GOT3 (cell line): ENCODE measurements at places on chromosomes 5 and 9.

GRCh38 chr5:64900618-64901017 is 131.9 kb downstream of the CWC27 start:
- DNase-seq = no peak

DNA sequence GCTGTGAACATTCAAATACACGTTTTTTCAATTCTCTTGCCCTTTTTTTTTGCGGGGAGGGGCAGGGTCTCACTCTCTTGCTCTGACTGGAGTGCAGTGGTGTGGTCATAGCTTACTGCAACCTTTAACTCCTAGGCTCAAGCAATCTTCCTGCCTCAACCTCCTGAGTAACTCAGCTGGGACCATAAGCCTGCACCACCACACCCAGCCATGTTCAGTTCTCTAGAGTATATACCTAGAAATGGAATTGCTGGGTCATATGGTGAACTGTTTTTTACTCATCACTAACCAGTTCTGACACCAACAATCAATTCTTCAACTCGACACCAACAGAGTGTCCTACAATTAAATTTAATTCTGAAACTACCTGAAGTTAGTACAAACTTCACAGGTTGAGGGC is 85.5 kb upstream of the ZNF169 start:
- no peak for DNase-seq

GRCh38 chr5:118557251-118557661 is 431.1 kb downstream of the DTWD2 start:
- DNase-seq = no peak

DNA sequence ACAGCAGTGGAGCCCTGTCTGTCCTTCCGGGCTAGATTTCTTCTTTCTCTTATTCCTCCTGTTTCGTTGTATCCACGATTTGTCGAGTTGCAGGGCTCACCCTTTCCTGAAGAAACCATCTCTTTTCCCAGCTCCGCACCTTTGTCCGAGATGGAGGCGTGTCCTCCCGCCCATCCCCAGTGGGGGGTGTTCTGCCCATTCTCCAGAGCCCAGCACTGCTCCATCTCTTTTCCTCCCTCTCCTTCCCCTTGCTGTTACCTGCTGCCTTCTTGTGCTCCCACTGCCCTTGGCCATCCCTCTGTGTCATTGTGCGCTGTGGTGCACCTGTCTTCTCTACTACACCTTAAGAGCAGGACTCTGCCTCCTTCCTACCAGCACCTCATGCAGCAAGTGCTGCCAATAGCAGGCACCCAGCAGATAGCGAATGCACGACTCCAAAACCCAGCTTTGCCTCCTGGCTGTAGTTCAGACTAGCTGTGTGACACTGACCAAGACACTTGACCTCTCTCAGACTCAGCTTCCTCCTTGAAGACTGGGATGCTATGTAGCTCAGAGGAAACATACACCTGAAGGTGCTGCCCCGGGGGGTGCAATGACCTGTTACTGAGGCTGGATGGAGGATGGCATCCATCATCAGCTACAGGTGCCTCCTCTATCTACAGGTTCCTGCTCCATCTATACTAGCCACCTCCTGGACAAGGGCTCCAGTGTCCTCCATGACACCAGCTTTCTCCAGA is 8.9 kb downstream of the OR13J1 start:
- no peak for DNase-seq

- no peak for DNase-seq
Measured at GRCh38 chr5:164375051-164375450, 869.6 kb downstream of the MAT2B start.

- DNase-seq = no peak
Measured at GRCh38 chr9:94593459-94594345, at the start of gene FBP2. Gene FBP2, minus strand, starts transcription at chr9:94593824. Its CDS starts 98 bp downstream, at chr9:94593726.

GRCh38 chr5:149297340-149298025 is 25.8 kb downstream of the AFAP1L1 start:
- no peak for DNase-seq

- DNase-seq = no peak
Measured at GRCh38 chr9:126522612-126523356, 90.9 kb upstream of the LMX1B start.

- DNase-seq = no peak
Measured at GRCh38 chr9:128275198-128276007, at the start of gene GOLGA2. Gene GOLGA2, minus strand, starts transcription at chr9:128276007. Its CDS starts 31 bp downstream, at chr9:128275976.

- DNase-seq = no peak
Measured at GRCh38 chr5:143261748-143262392, 141.6 kb downstream of the NR3C1 start.

DNA sequence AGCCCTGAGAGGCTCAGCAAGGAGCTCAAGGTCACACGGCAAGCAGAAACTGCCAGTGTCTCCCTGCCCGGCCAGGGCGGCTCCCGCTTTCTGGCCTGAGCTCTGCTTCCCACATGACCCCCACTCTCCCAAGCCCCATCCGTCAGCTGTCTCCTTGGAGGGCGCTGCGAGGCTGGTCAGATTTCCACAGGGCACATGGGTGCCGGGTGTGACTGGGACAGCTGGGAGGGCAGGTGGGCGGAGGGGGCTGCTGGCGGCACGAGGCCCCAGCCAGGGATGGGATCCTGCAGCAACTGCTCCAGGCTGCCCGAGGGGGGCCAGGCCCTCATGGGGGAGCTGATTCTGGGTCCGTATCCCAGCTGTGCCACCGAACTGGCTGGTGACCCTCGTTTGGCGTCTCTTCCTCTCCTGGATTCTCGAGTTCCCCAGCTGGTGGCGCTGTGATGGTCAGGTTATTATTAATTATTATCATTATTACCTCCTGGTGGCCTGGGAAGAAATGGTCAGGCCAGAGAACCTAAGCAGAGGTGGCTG is 12.9 kb upstream of the WDR38 start:
- no peak for DNase-seq

GRCh38 chr9:96665789-96666188 is 10.7 kb upstream of the PRXL2C start:
- no peak for DNase-seq

DNA sequence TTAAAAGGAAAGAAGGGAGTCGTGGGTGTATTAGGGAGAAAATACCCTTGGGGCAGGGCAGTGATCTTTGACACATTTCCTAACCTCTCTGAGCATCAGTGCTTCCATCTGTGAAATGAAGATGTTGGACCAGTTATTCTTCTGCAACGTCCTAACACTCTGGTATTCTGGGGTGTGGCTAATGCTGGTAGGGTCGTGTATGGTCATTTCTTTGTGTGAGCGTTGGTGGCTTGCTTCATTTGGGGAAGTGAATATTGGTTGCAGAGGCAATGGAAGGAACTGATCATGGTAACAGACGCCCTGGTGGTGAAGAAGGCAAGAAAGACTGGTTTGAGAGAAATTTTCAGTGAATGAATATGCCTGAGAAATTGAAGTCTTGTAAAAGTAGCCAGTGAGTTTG is 67.9 kb upstream of the TTC23L start:
- DNase-seq = no peak

DNA sequence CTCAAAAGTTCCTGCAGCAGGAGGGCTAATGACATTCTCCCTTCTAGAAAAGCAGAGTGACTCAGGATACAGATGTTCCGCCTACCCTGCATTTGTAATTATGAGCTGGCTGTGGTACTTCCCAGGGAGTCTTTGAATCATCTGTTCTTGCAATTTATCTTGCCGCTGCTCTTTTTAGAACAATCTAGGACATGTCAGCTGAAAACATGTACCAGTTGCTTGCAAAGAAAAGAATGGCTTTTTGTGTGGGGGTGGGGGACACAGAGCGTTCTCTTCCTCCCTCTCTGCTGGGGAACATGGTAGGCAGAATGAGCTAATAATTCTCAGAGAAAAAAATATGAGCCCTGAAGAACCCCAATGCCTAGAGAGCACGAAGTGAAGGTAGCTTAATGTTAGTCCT is 51.7 kb upstream of the TUT7 start:
- no peak for DNase-seq

GRCh38 chr5:95934207-95934804 is 27.3 kb downstream of the ELL2 start:
- DNase-seq = no peak

- no peak for DNase-seq
Measured at GRCh38 chr5:54337523-54337922, 27.1 kb upstream of the ARL15 start.

- no peak for DNase-seq
Measured at GRCh38 chr9:105485131-105485530, 37.3 kb downstream of the FSD1L start.

DNA sequence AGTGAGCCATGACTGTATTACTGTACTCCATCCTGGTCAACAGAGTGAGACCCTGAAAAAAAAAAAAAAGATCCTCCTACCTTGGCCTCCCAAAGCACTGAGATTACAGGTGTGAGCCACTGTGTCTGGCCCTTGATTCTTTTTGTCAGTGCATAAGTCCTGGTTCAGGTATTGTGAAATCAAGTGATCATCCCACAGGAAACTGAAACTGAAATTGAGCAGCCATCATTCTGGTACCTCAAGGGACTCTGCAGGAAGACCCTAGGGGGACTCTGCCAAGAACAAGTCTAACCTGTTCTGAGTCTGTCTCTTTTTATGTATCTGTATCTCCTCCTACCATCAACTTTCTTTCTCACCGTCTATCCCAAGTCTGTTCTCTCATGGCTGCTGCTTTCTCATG is 1.9 kb upstream of the DCAF10 start:
- DNase-seq = no peak

GRCh38 chr9:15272377-15272928 is 34.6 kb downstream of the TTC39B start:
- DNase-seq = no peak

DNA sequence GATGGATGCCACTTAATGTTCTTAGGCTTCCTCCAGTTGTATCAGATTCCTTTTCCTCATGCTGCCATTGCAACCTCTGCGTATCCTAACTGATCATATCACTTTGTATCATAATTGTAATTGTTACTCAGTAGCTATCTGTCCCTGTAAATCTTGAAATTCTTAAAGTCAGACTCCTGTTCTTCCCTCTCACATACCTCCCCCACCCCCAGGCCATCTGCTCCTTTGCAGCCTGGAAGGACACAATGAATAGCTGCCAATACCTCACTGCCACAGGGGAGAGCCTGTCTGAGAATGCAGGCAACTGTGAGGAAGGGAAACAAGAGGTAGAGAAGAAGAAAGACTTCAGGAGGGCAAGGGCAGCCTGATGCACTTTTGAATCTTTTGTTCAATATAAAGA is 228.5 kb downstream of the ENC1 start:
- DNase-seq = no peak

DNA sequence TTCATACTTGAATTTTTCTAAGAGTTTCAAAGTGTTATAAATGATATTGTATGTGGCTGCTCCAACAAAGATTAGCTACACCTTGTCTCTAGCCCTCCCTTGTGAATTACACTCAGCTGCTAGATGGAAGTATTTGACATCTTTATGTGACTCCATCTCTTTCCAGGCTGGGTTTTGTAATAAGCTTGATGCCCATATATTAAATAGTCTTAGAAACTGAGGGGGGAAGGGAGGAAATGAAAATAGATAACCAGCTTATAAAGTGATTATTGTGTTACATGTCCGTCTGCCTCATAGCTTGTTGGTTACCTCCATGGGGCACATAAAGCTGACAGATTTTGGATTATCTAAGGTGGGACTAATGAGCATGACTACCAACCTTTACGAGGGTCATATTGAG is 63.4 kb downstream of the CD180 start:
- no peak for DNase-seq

DNA sequence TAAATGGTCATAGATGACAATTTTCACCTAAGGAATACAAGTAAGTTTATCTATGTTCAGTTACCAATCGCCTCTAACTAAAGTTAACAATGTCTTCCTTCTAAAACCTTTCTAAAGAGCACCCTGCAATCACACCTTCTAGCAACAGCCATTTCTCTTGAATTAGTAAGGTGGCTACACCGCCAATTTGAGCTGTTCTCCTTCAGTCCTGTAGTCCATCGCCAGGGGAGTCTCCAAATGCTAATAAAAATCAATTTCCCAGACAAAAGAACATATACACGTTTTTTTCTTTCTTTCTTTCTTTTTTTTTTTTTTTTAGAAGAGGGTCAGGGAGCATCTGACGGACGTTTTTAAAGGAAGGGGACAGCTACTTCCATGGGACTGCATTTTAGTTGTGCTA is 729 bp upstream of the RORB start:
- no peak for DNase-seq

DNA sequence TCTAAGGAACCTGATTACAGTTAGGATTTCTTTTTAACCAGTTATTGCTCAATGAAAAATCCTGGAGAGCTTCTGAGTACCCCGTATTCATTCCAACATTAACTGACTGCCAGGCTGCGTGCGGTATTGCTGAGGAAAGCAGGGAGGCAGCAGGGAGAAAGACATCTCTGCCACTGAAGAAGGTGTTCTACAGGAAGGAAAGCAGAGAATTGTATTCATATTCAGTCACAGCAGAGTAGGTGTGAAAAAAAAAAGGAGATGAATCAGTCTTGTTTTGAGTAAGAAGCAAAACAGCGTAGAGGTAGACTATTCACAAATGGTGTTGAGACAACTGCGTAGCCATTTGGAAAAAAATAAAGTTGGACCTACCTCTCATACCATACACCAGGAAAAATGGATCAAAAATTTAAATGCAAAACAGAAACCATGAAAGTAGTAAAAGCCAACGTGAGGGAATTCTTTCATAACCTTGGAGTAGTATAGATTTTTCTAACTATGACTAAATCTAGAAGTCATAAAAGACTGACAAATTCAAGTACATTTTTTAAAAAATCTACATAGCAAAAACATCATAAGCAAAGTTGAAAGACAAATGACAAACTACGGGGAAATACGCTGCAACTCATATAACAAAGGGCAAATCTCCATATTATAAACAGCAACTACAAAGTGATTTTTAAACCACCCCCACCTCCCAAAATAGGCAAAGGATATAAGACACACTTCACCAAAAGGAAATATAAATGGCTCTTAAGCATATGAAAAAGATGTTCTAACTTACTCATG is 9.9 kb upstream of the NR4A3 start:
- DNase-seq = no peak

GRCh38 chr9:84822589-84823233 is 153.2 kb downstream of the NTRK2 start:
- no peak for DNase-seq

DNA sequence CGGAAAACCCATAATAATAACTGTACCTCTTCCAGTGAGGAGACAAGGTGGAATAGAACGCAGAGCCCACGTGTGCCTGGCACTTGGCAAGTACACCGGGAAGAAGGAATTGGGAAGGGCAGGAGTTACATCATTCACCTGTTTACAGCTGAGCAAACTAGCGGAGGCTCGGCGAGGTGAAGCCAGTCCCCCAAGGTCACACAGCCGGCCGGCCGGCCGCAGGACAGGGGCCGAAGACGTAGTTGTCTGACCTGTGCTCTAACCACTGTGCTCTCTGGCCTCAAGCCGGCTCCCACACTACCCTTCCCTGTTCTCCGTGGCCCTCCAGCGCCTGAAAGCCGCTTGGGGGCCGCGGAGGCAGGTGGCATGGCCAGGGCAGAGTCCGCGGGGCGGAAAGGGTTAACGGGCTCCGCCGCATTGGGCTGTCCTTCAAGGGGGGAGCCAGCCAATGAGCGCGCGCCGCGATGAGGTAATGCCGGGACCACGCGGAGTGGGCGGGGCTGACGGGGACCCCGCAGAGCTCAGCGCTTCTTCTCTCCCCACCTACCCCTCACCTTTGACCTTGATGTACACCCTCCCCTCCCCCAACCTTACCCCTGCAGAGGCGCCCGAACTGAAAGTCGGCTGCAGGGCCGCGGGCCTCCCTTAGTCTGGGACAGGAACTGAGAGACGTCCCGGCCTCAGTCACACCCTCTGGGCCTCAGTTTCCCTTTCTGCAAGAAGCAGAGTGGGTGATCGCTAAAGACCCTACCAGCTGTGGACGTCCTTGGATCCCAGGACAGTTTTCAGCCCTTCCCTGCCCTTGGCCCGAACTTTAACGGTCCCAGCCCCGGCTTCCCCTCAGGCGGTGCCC is 125.1 kb downstream of the C9orf50 start:
- DNase-seq = peak; percentile 24
